NCI-H460 (cell line): ENCODE measurements at places on chromosomes 7 and 10. TPM values are rescaled to one million over a fixed set of nuclear protein-coding genes. Genes with fewer than 3 reads are reported as not detected.
A peak's percentile ranks its signal among the peaks of the same experiment; 100 is the strongest.

The SH2B2 gene
- total RNA-seq = 3.2 and 3.3 TPM in 2 replicates

The NPS gene
- total RNA-seq = not detected in 2 replicates

The CPEB3 gene
- total RNA-seq = 3.4 and 3.5 TPM in 2 replicates

The TAS2R41 gene
- total RNA-seq = not detected in 2 replicates

The DENND2A gene
- 0.02 and 0.09 TPM in 2 replicates for total RNA-seq

The GATA3 gene
- 0.12 and 0.23 TPM in 2 replicates for total RNA-seq

The TUBB8 gene
- total RNA-seq = not detected in 2 replicates

The CDC123 gene
- 134 and 138 TPM in 2 replicates for total RNA-seq

GRCh38 chr10:118195729-118196128, 146.4 kb downstream of the FAM204A start:
- no peak for DNase-seq

GRCh38 chr7:158160199-158160598, 427.4 kb downstream of the PTPRN2 start:
- DNase-seq = no peak

DNA sequence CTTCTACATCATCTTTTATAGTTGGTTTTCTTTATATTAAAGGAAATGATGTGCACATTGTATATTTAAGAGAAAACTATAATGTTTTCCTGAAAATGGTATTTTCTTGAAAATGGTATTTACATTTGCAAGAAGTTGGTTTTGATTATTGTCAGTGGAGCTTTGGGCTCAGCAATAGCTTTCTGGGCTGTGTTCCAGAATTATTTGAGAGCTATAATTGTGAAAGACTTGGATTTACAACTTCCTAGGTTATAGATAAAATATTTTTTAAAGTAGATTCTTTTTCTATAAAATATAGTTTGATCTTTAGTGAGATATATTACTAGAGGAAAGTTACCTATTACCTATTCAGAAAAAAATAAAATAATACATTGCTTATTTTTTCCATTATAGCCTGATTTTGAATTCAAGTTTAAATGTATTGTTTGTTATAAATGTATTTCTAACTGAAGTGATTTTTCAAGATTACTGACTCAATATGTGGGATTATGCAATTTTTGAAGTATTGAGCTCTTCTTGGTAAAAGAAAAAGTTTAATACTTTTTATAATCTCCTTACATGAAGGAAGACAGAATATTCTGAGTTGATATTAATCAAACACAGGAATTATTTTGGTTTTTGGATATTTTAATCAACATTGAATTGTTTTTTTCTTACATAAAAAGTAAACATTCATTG, 20.2 kb downstream of the GNAI1 start:
- no peak for DNase-seq

DNA sequence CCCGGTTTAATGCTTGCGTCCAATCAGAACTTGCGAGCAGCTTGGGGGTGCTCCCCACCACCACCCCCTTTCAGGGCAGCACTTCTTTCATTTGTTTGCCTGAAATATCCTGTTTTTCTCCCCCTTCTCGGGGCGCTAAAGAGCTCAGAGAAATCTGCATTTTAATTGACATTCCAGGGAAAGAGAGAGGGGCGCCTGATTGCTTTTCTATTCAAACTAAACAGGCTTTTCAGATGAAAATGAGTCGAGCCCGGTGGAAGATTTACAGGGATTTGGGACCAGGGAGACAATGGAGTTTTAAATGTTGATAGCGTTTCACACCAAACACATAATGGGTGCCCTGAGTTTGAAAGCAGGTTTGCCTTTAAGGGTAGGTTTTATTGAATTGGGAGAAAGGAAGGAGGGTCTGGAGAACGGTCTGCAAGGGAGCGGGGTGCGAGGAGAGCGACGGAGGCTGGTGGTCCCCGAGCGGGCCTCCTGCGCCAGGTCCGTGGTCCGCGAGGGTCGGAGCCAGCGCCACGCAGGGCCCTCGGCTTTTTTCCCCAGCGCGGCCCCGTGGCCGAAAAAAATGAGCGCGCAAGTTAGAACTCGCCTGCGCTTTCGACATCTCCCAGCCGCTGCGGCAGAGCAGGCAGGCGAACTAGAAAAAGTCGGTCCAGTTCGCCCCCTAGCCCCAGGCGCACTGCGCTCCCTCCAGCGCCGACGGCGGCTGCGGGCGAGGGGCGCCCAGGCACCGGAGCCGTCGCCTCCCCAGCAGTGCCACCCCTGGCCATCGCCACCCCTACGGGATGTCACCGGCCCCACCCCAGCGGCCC, 1.3 kb downstream of the FGFR2 start:
- DNase-seq = no peak

DNA sequence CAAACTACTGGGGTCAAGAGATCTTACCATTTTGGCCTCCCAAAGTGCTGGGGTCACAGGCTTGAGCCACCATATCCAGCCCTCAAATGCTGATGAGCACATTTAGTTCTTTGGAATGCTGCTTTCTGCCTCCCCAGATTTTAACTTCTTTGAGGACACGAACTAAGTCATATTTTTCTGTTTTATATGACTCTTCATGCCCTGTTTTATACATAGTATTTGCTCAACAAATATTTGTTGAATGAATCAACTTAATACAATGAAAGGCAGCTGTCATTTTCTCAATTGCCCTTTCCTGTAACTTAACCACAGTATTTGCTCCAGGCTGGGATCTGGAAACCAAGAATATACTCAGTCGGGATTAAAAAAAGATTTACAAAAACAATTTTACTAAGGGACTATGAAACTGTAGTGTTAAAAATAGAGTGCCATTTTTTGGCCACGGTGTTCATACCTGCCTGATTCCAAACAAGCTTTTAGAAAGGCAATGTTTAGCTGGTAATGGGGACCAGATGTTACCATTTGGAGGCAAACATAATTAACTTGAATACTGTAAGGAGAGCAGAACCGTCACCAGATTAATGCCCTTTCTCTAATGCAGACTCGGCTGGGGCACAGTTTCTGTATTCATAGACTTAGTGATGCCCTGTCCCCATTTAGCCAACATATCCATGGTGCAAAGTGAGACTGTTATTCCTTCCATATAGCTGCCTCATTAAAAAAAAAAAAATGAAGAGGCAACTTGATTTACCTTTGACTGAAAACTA, 117.6 kb downstream of the NRP1 start:
- no peak for DNase-seq

GRCh38 chr10:91635401-91636400, 2.8 kb upstream of the PPP1R3C start:
- peak; percentile 92 for DNase-seq

GRCh38 chr7:92926697-92927044, 90.3 kb upstream of the CDK6 start:
- DNase-seq = no peak

DNA sequence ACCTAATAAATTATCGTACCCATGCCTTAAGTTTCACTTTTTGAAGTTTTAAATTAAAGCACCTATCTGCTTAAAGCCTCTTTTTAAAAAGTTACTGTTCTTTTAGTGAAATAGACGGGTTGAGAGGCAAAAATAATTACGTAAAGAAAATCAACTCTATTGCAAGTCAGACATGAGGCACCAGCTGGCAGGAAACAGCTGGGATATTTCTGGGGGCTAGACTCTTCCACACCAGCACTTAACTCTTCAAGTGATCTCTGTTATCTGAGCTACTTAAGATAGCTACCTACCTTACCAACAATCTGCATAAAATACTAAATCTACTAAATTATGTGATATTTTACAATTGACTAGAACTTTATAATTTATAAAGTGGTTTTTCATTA, 35.8 kb downstream of the GBF1 start:
- DNase-seq = no peak

DNA sequence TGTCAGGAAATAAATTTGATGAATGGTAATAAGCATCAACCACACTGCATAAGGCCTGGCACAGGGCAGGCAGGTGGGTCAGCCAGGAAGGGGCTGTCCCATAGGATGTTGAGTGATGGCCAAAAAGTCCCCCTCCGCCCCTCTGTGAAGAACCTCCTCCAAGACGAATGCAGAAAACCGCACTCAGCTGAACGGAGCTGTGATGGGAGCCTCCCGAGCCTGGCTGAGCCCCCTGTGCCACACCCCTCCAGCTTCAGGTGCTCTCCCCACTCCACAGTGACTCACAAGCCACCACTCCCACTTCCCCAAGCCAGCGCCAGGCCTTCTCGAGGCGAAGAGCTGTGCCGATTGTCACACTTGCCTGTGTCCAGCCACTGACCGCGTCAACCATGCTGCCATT, 184.2 kb downstream of the MAD1L1 start:
- DNase-seq = no peak

- DNase-seq = no peak
Observed at GRCh38 chr7:46651561-46652088, 730.6 kb upstream of the IGFBP3 start.

- no peak for DNase-seq
Observed at GRCh38 chr10:78556705-78557432, 511.9 kb upstream of the ZMIZ1 start.

DNA sequence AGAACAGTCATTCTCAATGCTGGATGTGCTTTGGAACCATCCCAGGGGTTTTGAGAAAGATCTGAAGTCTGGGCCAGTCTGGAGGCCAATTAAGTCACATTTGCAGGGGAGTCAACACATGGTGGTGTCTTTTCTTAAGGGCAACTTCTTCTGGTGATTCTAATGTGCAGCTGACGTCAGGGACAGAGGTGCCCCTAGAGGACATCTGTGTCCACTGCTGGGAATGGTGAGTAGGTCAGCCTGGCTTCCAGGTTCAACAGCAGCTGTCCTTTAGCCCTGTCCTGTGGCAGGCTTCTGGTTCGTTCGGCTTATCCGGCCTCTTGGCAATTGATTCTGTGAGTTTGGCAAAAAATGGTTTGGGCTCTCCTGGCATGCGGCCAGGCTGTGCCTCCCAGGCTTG, 269.7 kb upstream of the HABP2 start:
- no peak for DNase-seq

DNA sequence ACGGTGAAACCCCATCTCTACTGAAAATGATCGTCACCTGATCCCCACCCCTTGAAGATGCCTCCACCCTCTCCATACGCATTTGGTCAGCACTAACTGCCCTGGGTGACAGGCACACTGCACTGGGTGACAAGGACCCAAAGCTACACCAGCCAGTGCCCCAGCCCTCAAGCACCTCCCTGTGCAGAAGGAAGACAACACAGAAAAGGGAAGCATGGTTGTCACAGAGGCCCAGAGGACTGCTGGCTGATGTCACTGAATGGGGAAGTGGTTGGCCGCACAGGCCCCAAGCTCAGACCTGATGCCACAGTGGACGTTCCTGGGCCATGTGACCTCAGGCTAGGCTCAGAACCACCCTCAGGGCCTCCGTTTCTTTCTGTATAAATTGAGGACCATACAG, 4.2 kb upstream of the PILRA start:
- no peak for DNase-seq

DNA sequence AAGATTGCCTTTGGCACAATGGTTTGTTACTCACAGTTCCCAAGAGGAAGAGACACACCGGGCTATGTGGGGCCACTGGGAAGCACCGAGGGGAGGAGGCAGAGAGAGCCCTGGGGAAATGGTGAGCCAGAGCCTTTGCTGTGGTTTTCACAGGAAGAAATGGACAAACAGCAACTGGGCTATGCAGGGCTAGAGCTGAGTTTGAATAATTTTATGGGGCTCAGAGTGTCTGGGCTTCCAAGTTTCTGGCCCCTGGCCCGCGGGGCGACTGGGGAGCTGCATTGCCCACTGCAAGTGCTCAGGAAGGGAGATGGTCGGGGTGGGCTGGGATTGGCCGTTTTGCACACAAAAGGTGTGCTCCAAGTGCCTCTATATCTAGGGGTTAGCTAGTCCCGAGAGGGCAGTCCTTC, 92.6 kb downstream of the CHST15 start:
- DNase-seq = no peak

- DNase-seq = no peak
Observed at GRCh38 chr10:85607043-85607695, 759.4 kb downstream of the GRID1 start.
